ENCODE measurements at places on chromosomes 6 and 20.
A peak's percentile ranks its signal among the peaks of the same experiment; 100 is the strongest.

- H3K27ac ChIP-seq: peak overlapping the region; percentile 82
- H3K27me3 ChIP-seq: no peaks in the 10 kb centered on the region
- no peaks in the 10 kb centered on the region for H3K36me3 ChIP-seq
- H3K4me3 ChIP-seq: peak overlapping the region; percentile 65
Measured at GRCh38 chr20:53677447-53678314, 84.0 kb upstream of the ZNF217 start.

- no peaks in the 10 kb centered on the region for H3K4me1 ChIP-seq
- no peaks in the 10 kb centered on the region for H3K36me3 ChIP-seq
- no peak overlapping the region for H3K4me3 ChIP-seq
- H3K27me3 ChIP-seq: peaks cover 12% of the 10 kb centered on the region
- no peak overlapping the region for H3K27ac ChIP-seq
Measured at GRCh38 chr6:79847426-79847825, 99.9 kb downstream of the ELOVL4 start.

- H3K4me1 ChIP-seq: peaks cover 72% of the 10 kb centered on the region
- peak overlapping the region; percentile 53 for H3K4me3 ChIP-seq
- no peaks in the 10 kb centered on the region for H3K27me3 ChIP-seq
- peak overlapping the region; percentile 75 for H3K27ac ChIP-seq
Measured at GRCh38 chr6:431986-432385, 40.4 kb downstream of the IRF4 start.

GRCh38 chr6:158026054-158026900 lies 44.6 kb downstream of the SYNJ2 start:
- H3K4me1 ChIP-seq: peaks cover 52% of the 10 kb centered on the region
- H3K36me3 ChIP-seq: peaks cover 8% of the 10 kb centered on the region
- peak overlapping the region; percentile 81 for H3K4me3 ChIP-seq
- H3K27me3 ChIP-seq: no peaks in the 10 kb centered on the region
- peak overlapping the region; percentile 100 for H3K27ac ChIP-seq

DNA sequence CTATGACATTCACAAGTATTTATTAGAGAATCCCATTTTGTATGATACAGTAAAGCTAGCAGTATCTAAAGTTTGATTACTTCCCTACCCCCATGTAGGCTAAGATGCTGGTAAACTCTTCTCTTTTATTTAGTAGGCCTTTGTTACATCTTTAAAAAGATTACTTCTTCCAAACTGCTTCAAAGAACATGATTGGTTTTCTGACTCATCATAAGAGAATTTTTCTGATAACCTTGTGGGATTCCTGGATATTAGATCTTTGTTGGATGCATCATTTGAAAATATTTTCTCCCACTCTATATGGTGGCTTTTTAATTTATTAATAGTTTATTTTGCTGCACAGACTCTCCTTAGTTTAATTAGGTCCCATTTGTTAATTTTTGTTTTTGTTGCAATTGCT lies 898.3 kb upstream of the ADGRB3 start:
- no peak overlapping the region for H3K4me3 ChIP-seq
- no peaks in the 10 kb centered on the region for H3K4me1 ChIP-seq
- no peaks in the 10 kb centered on the region for H3K36me3 ChIP-seq
- DNase-seq: no peak
- H3K27me3 ChIP-seq: no peaks in the 10 kb centered on the region

GRCh38 chr6:85111481-85112011 lies 338.3 kb upstream of the NT5E start:
- no peak overlapping the region for H3K27ac ChIP-seq
- H3K27me3 ChIP-seq: no peaks in the 10 kb centered on the region
- H3K4me1 ChIP-seq: no peaks in the 10 kb centered on the region
- H3K36me3 ChIP-seq: no peaks in the 10 kb centered on the region

DNA sequence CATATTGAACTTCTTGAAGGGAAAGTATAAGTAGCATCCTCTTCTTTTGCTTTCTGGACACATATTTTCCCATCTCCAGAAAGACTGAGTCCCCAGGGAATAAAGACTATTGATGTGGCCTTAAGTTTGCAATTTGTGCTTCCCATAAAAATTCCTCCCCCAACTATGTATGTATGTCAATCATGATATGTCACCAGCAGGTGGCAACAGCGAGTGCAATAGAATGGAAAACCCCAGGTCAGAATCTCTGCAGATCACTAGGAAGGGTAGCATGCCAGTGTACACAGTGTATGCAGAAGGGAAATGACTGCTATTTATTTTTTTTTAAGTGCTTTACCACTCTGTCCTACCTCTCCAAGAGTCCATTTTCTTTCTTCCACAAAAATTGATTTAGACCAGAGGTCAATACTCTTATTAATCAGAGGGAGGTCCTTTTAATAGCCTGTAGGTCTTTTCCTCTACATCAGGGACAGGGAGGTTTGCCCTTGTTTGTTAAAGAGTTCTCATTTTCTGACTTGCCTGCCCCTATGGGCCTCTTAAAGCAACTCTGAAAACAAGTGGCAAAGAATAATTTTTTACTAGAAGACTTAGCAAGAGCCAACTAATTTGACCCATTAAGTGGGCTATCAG lies 61.4 kb downstream of the BMP2 start:
- H3K4me3 ChIP-seq: no peak overlapping the region
- H3K4me1 ChIP-seq: no peaks in the 10 kb centered on the region
- no peaks in the 10 kb centered on the region for H3K36me3 ChIP-seq
- peak; percentile 36 for DNase-seq

- DNase-seq: no peak
- H3K4me3 ChIP-seq: peak overlapping the region; percentile 73
- peaks cover 11% of the 10 kb centered on the region for H3K36me3 ChIP-seq
- peaks cover 21% of the 10 kb centered on the region for H3K4me1 ChIP-seq
- no peaks in the 10 kb centered on the region for H3K27me3 ChIP-seq
Measured at GRCh38 chr6:135224037-135224647, 43.0 kb downstream of the MYB start.

DNA sequence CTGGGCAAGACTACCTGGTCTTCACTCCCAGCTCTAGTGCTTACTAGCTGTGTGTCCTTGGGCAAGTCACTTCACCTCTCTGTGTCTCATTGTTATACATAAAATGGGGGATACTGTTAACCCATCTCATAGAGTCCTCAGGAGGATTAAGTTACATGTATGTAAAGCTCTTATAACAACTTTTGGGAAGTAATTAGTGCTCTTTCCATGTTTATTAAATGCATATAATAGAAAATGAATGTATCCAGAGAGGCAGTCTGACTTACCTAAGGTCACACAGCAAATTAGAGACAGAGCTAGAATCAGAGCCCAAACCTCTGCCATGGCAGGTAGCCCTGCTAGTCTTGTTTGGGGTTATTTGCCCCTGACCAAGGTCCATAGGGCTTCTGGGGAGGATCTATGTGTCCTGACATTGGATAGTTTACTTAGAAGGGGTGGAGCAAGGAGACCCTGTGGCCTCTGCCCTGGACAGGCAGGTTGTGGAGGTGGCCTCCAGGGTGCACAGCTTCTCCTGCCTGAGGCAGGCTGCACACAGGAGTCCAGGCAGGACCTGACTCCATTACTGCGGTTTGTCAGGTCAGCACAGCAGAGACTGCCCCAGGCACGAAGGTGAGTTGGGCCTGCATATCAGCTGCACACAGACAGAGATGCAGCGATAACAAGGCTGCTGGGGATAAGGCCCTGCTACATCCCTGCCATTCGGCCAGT lies 8.4 kb upstream of the MAPK13 start:
- peak; percentile 3 for DNase-seq
- H3K27ac ChIP-seq: peak overlapping the region; percentile 94
- H3K36me3 ChIP-seq: no peaks in the 10 kb centered on the region
- H3K27me3 ChIP-seq: no peaks in the 10 kb centered on the region
- peaks cover 89% of the 10 kb centered on the region for H3K4me1 ChIP-seq

GRCh38 chr6:163626073-163626867 lies 211.8 kb downstream of the QKI start:
- H3K27ac ChIP-seq: no peak overlapping the region
- H3K4me3 ChIP-seq: no peak overlapping the region
- no peaks in the 10 kb centered on the region for H3K36me3 ChIP-seq
- peaks cover 15% of the 10 kb centered on the region for H3K27me3 ChIP-seq
- no peak for DNase-seq

- H3K27me3 ChIP-seq: peaks cover 24% of the 10 kb centered on the region
- no peak overlapping the region for H3K4me3 ChIP-seq
- no peak overlapping the region for H3K27ac ChIP-seq
- no peaks in the 10 kb centered on the region for H3K36me3 ChIP-seq
Measured at GRCh38 chr20:45268531-45268930, 14.2 kb upstream of the SLPI start.

GRCh38 chr6:170583756-170584180 lies 669 bp downstream of the PDCD2 start:
- no peak for DNase-seq
- H3K27me3 ChIP-seq: no peaks in the 10 kb centered on the region
- peak overlapping the region; percentile 98 for H3K4me3 ChIP-seq

GRCh38 chr6:147755999-147756398 lies 247.5 kb downstream of the SAMD5 start:
- no peaks in the 10 kb centered on the region for H3K36me3 ChIP-seq
- H3K27me3 ChIP-seq: no peaks in the 10 kb centered on the region
- no peak overlapping the region for H3K27ac ChIP-seq

GRCh38 chr20:9021699-9022098 lies 47.2 kb upstream of the PLCB4 start:
- no peak overlapping the region for H3K27ac ChIP-seq
- H3K36me3 ChIP-seq: no peaks in the 10 kb centered on the region
- no peak overlapping the region for H3K4me3 ChIP-seq
- H3K27me3 ChIP-seq: no peaks in the 10 kb centered on the region
- DNase-seq: no peak
- no peaks in the 10 kb centered on the region for H3K4me1 ChIP-seq

DNA sequence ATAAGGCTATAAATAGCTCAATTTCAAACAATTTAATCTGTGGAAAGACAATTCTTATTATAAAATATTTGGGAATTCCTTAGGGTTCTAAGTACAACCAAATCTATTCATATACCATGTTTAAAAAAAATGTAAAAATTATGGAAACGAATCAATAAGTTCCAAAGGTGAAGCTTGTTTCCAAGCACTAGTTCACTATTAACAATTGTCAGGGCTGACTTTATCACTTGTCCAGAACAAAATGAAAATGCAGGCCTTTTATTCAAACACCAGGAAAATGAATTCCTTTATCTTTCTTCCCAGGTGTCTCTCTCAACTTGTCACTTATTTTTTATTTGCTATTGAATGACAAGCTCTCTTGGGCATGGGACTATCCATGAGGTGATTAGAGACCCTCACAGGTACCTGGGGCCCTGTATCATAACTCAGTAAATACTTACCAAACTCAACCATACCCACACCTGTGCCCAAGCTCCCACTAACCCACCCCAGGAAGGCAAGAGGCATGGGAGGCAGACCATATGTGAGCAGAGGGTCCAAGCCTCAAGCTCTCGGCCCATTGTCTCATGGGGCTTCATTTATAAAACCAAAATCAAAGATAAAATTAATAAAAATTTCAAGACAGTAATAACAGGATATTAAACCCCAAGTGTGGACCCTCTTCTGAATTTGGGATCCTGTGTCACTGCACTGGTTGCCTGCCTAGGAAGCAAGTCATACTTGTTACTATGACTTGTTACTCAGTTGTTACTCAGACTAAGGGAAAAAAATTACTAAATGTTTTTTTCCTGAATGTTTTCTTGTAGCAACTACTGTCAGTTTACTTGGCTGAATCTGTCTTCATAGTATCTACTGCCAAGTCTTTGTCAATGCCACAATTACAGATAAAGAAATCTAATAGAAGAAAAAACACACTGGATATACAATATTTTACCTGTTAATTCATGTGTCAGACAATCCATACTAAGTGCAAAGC lies 54.7 kb downstream of the PTPRK start:
- DNase-seq: no peak
- H3K4me3 ChIP-seq: no peak overlapping the region
- no peaks in the 10 kb centered on the region for H3K36me3 ChIP-seq
- H3K27me3 ChIP-seq: no peaks in the 10 kb centered on the region

- H3K4me1 ChIP-seq: no peaks in the 10 kb centered on the region
- DNase-seq: no peak
- H3K4me3 ChIP-seq: no peak overlapping the region
- no peaks in the 10 kb centered on the region for H3K36me3 ChIP-seq
- no peaks in the 10 kb centered on the region for H3K27me3 ChIP-seq
Measured at GRCh38 chr6:141726248-141726647, 406.5 kb upstream of the GJE1 start.

- no peaks in the 10 kb centered on the region for H3K4me1 ChIP-seq
- no peaks in the 10 kb centered on the region for H3K36me3 ChIP-seq
- peaks cover 4% of the 10 kb centered on the region for H3K27me3 ChIP-seq
- H3K27ac ChIP-seq: no peak overlapping the region
- H3K4me3 ChIP-seq: no peak overlapping the region
Measured at GRCh38 chr6:118298476-118299427, 249.3 kb upstream of the PLN start.

All from activated naive CD8-positive, alpha-beta T cell treated with anti-CD3 and anti-CD28 coated beads, Interleukin-2, amount 50 U/mL, for 24 hours (primary cell).